NCI-H524 (cell line): ENCODE measurements at places on chromosomes 2 and 18.
A peak's percentile ranks its signal among the peaks of the same experiment; 100 is the strongest.

DNA sequence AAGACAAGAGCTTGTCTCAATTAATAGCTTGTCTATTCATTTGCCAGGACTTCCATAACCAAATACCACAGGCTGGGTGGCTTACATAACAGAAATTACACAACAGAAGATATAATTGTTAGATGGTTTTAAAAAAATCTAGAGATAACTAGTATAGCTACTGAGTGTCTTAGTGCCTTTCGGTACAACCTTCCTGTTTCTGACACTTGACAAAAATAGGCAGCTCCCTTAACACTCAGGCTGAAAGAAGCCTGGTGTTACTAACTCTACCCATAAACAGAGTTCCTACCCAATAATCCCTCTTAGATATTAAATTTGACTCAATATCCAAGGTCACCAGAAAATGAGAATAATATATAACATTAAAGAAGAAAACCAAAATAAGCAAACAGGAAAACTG lies 129.7 kb downstream of the BARD1 start:
- DNase-seq = no peak

DNA sequence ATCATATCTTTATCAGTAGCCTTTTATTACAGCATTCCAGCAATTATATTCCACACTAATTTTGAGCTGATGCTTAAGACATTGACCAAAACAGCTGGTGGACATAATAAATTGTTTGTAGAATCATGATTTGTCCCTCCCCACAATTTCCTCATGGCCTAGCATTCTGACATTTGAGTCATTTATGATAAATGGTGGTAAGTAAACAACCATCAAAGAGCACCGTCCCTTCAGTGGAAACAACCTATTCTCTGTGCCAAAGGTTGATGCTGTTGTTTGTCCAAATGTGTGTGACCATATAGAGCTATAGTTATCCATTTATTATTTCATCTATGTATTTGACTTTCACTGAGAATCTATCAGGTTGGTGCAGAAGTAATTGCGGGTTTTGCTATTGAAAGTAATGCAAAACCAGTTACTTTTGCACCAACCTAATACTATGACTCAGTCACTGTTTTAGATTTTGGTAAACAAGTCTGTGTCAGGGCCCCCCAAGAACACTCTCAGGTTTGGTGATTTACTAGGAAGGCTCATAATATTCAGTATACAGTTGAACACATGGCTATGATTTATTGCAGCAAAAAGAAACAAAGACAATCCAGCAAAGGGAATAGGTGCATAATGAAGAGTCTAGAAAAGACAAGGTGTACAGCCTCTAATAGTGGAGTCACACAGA lies 608.7 kb upstream of the REG3G start:
- no peak for DNase-seq

GRCh38 chr2:144924827-144925226 lies 404.9 kb upstream of the ZEB2 start:
- no peak for DNase-seq

GRCh38 chr2:181389524-181389923 lies 67.7 kb upstream of the ITGA4 start:
- no peak for DNase-seq

- DNase-seq = no peak
Observed at GRCh38 chr2:172977270-172978062, 98.2 kb upstream of the MAP3K20 start.

DNA sequence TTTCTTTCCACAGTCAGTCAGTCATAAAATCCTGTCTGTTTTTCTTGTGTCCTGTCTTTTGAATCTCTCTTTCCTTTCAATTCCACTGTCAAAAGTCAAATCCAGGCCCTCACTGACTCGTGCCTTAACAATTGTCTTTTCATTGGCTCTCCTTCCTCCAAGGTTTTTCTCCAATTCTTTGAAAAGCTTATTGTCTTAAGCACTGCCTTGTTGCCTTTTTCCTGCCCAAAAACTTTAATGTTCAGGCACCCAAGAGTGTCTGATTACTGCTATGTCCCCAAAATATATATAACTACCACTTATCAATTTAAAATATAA lies 13.9 kb upstream of the SULT1C4 start:
- DNase-seq = no peak

DNA sequence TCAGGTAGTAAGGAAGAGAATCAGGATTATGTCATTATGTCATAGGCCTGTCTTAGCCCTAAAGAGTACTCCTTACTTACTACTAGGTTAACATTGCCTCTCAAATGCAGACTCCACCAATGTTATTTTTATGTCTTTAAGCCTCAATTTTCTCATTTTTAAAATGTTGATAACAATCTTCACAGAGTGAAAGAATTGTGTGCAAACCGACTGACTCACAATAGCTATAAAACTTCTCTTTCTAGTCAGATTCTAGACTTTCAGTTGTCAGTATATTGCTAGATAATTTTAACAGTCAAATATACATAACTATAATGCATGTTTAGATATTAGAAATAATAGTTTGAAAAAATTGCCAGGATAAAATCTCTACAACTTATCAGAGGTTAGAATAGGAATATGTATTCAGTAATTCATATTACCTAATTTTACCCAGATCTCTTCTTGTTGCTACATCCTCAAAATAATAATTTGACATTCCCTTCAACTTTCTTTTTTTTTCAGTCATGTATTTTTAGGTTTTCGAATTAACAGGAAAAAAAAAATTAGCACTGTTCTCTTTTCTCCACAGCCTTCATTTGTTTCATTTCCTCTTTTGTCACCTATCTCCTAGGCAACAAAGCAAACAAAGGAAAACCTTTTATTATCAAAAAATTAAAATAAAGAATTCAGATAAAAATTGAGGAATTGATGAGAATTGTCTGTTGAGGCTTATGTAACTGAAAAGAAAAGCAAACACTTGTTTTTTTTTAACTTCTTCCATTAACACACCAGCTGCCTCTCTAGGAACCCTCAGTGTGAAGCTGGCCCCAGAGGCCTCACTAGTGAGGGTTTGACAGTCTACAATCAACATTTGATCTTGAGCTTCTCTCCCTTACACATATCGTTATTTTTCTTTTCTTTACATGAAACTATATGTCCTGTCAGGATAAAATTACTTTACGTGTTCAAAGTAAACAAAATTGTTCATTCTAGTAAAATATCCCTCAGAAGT lies 279.0 kb downstream of the CALCRL start:
- no peak for DNase-seq

- DNase-seq = no peak
Observed at GRCh38 chr2:98346311-98347236, at the start of gene CNGA3. Gene CNGA3, plus strand, starts transcription at chr2:98346456. Its CDS starts 23,520 bp downstream, at chr2:98369976.

DNA sequence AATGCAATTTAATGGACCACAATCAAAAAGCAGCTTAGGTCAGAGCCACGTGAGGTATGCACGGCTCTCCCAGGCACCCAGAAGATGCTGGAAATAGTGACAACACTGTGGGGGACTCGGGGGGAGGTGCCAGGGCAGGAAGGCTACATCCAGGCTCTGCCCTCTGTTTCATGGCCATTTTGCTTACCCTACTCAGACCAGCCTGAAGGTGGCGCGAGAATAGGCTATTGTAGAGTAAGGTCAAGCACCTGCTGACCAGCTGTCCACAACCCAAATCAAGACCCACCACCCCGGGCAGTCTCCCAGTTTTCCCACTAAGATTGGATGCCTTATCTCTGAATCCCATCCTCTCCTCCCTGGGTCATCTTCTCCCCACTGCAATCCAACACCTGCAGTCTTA lies 115.7 kb downstream of the VIT start:
- DNase-seq = no peak

DNA sequence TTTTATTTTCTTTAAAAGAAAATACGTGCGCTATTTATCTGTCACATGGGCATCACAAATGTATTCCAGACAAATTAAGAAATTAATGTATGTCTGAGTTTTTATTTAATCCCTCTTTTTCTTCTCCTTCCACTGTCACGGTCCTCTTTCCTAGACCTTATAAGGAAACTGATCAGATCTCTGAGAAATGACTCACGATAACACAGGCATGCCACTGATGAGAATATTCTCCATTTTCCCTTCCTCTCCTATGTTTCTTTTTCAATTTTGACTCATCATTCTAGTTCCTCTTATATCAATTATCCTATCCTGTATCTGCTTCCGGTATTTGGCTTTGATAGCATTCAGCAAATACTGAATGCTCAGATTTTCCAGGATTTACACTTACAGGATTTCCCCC lies 121.8 kb downstream of the DSC3 start:
- no peak for DNase-seq

- DNase-seq = peak; percentile 14
Observed at GRCh38 chr18:42030586-42031182, 75.7 kb downstream of the PIK3C3 start.

DNA sequence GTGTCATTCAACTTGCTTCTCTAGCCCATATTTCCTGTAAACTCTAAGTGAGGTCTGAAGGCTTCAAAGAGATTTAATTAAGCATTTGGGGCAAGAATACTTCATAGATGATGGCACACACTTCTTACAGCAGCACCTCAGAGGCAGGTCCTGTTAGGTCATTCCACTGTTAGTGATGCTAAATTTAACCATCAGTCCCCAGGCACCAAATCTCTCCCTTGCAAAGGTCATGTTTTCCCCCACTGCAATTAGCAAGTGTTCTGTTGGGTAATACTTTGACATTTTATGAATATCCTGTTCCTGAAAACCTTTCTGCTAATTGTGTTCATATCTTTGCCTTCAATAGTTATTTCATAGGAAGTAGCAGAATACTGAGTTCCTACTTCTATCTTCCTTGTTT lies 117.0 kb downstream of the STK39 start:
- DNase-seq = no peak

GRCh38 chr2:166112193-166112605 lies 15.6 kb downstream of the SCN1A start:
- no peak for DNase-seq

DNA sequence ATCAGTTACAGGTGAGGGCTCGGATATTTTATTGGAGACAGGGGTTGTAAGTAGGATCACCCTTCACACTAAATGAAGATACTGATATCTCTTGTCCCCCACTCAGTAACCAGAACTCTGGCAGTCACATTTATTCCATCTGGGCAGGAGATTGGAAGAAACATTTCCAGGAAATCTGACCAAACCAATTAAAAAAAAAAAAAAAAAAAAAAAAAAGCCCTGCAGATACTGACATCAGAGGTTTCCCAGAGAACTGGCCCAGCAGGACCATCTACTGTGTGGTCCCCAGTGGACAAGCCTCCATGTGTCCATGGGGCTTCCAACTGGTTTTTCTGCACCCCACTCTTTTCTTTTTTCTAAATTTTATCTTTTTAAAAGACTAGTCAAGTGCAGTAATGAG lies 41.3 kb downstream of the SH2D6 start:
- no peak for DNase-seq

DNA sequence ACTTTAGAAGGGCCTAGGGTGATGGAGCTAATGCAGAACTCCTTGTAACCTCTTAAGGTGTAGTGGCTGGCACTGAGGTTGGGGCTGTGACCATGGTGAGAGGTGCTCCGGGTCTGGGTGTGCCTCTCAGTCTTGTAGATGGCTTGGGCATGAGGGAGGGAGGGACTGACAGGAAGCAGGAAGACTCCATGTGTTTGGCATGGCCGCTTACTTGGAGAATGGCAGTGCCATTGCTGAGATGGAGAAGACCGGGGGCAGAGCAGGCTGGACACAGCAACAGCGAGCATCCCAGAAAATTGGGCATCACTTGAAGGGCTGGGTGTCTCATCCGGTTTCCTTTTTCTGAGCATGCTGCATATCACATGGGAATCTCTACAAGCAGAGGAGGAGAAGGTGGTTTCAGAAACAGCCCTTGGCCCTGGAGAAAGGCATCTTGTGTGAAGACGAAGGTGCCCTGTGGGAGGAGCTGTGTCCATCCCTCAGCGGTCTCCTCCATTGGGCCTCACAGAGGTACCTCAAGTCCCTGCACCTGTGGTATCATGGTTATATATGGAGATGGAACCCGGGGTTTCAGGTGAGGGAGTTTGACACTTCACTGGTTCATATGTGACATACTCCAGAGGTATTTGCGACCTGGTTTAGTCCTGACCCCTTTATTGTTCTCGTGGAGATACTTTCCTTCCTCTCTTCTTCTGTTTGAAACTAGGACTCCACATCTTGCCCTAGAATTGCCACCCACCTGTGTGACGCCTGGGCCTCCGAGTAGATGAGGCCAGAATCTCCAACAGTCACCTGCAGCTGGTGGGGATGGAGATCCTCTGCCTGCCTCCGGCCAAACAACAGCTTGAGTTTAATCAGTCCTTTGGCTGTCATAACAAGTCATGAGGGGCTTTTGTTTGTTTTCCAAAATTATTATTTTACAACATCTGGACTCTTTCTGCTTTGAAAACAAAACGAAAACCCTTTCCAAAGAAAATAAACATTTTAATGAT lies 45.6 kb downstream of the INPP4A start:
- DNase-seq = no peak

GRCh38 chr2:31967790-31968189 lies 43.0 kb downstream of the MEMO1 start:
- DNase-seq = no peak

GRCh38 chr2:6888724-6889123 lies 11.1 kb downstream of the RSAD2 start:
- no peak for DNase-seq

- no peak for DNase-seq
Observed at GRCh38 chr2:144942516-144943256, 422.8 kb upstream of the ZEB2 start.

DNA sequence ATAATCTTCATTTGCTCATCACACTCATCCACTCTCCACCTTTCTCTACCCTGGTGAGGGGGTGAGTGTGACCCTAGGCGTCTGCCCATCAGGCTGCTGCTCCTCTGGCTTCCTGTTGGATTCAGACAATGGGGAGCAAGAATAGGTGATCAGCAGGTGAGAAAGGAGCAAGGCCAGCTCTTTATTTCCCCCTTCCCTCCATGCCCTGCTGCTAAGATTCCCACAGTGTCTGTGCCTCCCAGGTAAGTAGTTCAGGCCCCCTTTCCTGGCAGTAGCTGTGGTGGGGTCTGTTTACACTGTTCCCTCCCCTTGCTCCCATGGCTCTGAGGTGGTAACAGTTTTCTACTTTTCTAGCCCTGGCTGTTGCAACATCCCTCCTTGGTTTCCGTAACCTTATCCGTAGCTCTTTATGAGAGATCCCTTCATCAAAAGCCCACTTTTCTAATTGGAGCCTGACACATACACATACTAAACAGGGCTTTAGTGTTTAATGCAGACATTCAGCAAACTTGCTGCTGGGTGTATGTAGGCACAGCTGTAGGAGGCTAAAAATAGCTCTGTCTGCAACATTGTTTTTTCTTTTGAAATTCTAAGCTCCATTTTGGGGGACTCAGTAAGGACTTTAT lies 27.5 kb downstream of the MAP2 start:
- DNase-seq = no peak

- DNase-seq = no peak
Observed at GRCh38 chr2:31411771-31412170, 2.8 kb downstream of the XDH start.
